ENCODE measurements at places on chromosomes 1 and 21.

DNA sequence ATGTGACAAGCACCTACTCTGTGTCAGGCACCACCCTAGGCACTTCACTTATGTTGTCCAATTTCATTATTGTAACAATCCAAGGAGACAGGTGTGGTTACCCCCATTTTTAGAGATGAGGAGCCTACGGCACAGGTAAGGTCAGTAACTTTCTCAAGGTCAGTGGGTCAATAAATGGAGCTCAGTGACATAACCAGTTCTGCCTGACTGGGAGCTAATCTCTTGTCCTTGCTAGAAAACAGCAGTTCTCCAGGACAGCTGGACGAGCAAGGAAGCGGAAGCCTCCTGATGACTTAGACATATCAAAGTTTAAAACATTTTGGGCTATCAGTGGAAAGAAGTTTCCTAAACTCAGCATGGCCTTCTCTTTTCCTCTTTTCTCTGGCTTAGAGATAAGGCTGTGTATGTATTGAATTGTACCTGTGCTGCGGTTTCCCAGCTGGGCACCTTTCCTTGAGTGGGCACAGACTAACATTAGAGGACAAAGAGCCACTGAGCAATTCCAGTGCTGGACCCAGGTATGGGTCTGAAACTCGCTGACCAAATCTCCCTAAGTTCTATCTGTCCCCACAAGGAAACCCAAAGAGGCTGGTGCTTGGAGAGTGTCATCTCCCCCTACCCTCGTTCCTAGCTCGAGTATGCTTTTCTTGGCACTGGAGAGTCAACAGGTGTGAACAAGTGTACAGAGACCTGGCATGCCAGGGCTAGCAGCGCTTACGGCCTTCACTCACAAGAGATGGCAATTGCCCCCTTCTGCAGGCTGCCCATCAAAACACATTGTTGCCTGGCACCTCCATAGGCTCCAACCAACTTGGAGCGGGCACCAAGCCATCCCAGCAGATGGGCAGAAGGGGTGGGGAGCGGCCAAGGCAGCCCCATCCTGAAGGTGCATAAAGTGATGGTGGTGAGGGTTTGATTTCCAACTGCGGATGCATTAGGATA, 456.1 kb upstream of the PROX1 start:
- no peak for DNase-seq

GRCh38 chr1:178133239-178133989, 39.5 kb downstream of the RASAL2 start:
- DNase-seq, result no peak

- DNase-seq, result no peak
These were observed 137.6 kb downstream of the RGS7 start for GRCh38 chr1:241219449-241219848.

- DNase-seq, result no peak
These were observed 19.2 kb downstream of the SLC19A2 start for GRCh38 chr1:169466259-169467230.

- no peak for DNase-seq
These were observed 44.5 kb upstream of the CCDC190 start for GRCh38 chr1:162905174-162906158.

GRCh38 chr1:199403531-199404116, 623.9 kb upstream of the NR5A2 start:
- DNase-seq, result no peak

- no peak for DNase-seq
These were observed 119.2 kb downstream of the FOXD2 start for GRCh38 chr1:47557066-47557465.

GRCh38 chr21:31414263-31415000, 70.4 kb upstream of the TIAM1 start:
- no peak for DNase-seq

DNA sequence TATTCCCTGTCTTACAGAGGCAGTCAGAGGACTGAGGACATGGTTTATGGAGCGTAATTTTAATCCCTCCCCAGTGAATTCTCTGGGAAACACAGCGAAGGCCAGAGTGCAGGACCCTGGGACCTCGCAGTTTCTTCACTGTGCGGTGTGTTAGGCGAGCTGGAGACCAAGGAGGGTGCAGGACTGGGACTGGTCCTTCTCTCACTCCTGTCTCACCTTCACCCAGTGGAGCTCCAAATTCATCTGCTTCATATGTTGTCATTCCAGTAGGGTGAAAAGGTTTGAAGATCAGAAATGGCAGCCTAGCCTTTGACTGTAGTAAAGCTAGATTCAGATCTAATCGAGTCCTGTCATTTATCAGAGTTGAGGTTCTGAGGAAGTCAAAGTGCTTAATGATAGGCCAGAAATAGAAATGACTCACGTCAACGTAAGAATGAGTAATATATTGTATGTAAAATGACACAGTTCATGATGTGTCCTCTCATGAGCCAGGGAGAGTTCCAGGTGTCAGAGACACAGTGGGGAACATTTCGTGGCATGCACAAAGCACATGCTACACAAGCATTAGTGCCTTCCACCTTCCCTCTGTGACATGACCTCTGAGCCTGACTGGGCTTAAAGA, 647.5 kb downstream of the SMYD3 start:
- DNase-seq, result no peak

DNA sequence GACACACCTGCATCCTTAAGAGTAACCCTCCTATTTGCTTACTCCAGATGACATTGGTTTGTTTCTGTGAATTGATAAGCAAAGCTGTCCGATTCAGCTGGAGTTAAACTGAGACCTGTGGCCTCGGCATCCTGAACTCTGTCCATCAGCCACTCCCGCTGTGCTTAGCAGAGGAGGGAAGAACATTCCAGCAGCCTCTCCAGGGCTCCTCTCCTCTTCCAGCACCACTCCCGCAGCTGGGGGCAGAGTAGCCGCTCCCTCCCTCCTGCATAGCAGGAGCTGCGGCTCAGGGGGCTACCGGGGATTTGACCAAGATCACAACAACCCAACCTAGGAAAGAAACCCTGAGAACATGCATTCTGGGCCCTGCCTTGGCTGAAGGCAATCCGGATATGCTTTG, 8.8 kb downstream of the LRRC38 start:
- no peak for DNase-seq

DNA sequence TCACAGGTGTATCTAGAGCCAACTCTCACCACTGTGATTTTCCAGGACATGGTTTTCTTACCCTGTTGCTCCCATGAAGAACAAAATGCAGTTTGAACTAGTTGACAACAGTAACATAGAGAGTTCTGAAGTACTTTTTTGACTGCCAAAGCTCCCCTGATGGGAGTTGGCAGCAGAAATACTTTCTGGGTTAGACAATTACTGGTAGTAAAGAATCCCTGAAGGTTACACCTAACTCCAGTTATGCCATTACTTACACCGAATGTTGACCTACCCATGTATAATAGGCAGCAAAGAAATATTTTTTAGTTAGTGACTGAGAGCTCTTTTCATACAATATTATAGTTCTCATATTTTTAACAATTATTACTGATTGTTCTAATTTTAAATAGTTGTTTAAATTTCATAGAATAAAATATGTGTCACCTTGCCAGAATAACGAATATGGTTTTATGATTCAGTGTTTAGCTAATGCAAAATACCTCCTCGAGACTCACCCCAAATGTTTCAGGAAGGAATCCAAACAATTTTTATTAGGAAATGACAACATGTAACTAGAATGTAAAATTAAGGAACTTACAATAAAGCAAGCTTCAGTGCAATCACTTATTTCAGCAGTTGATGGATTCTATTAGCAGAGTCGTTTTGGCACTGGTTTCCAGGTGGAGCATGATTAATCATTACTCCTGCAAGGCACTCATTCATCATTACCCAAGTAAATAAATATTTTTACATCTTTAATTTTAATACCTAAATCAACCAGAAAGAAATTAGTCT, 237.6 kb downstream of the MRPL39 start:
- DNase-seq, result no peak

- DNase-seq, result no peak
These were observed 117.6 kb downstream of the MRPL39 start for GRCh38 chr21:25489673-25490072.

- DNase-seq, result peak; percentile 88
These were observed 3.5 kb downstream of the RUSC1 start for GRCh38 chr1:155324037-155324716.

- DNase-seq, result no peak
These were observed 14.7 kb downstream of the S1PR1 start for GRCh38 chr1:101251504-101251903.

GRCh38 chr1:228463009-228463558, 24.1 kb upstream of the RNF187 start:
- DNase-seq, result no peak

DNA sequence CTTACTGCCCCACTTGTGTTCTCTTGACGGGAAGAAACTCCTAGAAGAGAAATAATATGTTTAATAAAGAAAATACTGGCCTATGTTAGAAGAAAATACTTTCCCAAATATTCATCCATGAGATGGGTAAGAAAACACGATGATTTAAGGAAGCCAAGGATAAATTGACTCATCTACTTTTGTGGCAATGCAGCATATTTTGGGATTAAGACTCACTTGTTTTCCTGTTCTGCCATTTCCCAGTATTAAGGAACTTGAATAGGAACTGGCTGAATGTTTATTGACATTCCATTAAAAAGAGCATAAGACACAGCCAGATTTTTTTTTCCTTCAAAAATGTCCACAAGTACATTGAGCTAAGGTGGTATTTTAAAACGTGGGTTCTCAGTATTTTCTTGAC, 10.9 kb upstream of the ADAMTS5 start:
- DNase-seq, result no peak

DNA sequence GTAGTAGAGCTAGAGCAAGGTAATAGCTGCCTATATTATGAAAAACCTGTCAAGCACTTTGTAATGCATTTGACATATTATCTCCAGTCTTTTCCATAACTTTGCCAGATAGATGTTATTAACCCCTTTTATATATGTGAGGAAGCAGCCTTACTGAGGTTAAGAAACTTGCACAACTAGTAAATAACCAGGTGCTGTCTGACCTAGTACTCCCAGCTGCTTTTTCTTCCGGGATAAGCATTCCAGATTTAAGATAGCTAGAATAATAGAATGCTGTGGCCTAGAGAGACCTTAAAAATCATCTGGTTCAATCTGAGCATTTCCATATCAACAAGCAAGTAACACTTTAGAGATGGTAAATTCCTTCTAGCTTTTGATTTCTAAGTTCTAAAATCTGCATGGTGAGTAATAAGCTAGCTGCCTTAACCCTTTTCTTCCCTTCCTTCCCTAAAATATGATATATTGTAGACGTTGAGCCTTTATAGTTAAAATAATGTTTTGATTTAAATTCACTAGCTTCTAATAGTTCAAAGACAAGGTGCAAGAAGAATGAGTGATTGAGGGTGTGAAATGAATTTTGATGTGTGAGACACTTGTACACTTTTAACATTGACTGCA, 1.8 kb downstream of the SH3GLB1 start:
- no peak for DNase-seq

GRCh38 chr21:45329261-45330074, 41.8 kb upstream of the POFUT2 start:
- no peak for DNase-seq

GRCh38 chr1:115060501-115060900, 28.8 kb downstream of the TSPAN2 start:
- DNase-seq, result no peak

Data from stimulated activated CD4-positive, alpha-beta T cell treated with anti-CD3 and anti-CD28 coated beads, Interleukin-12 subunit alpha, Interleukin-12 subunit beta, amount 100 ng/mL, for 4 hours (primary cell).